ENCODE measurements at places on chromosomes 16 and 17.

- no peak for DNase-seq
Observed at GRCh38 chr17:77957235-77957856, 1.2 kb upstream of the TNRC6C start.

DNA sequence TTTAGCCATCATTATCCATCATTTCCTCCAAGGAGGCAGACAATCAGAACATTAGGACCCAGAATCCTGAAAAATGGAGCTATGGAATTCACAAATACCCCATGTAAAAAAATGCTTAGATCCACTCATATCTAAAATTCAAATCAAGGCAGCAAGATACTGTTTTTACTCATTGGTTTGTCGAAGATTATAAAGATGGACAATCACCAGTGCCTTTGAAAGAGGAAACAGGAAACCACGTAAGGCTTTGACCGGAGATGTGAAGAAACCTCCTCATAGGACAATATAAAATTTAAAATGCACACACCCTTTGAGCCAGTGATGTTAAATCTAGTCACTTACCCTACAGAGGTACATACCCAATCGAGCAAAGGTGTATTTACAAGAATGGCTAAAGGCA, 130.0 kb downstream of the XYLT1 start:
- no peak for DNase-seq

DNA sequence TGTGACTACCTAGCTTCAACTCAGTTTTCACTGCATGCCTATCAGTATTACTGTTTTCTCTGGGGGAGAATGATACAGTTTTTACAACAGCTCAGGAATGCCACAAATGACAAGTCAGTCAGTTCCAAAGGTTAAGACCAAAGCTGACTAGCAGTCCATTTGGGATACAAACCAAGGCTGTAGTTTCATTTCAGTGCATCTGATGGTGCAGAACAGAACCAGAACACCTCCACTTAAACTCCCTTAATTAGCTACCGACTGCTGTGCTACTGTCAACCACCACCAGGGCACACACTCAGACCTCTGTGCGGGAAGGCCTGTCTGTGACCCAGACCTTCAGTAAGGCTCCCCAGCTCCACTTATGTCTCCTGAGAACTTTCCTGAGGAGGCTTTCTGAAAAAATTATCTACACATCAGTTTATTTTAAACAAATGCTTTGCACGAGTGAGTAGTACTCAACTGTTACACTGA, 20.4 kb downstream of the NFE2L1 start:
- no peak for DNase-seq

- no peak for DNase-seq
Observed at GRCh38 chr16:87442581-87442966, 50.2 kb downstream of the ZCCHC14 start.

DNA sequence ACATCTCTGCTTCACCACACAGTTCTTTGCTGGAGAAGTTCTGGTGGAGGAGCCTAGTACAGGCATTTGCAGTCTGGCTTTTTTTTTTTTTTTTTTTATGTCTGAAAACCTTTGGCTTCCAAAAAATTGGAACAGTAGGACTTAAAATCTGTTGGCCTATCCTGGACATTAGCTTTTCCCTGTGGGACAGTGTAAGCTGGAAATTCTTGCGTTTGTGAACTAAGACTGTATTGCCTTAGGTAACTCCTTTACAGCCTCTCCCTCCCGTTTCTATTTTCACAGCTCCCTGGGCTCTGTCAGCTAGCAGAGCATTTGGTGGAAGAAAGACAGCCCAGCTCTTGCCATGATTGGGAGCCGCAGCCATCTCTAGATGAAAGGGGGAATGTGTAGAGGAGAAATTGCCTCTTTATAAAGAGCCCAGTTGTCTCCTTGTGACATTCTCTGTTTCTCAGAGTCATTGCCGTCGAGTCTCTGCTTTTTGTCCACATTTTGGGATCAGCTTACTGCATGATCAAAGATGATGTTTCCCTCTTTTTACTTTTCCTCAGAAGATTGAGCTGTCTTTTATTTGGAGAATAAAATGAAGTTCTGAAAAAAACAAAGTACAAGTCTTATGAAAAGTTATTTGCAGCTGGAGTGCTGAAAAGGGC, 227.5 kb downstream of the SPECC1 start:
- no peak for DNase-seq

GRCh38 chr16:79601931-79602627, 1.5 kb upstream of the MAF start:
- peak; percentile 89 for DNase-seq

- no peak for DNase-seq
Observed at GRCh38 chr17:65515959-65516948, 45.2 kb downstream of the AXIN2 start.

- no peak for DNase-seq
Observed at GRCh38 chr17:44804302-44805089, 25.6 kb downstream of the GJC1 start.

GRCh38 chr16:75216576-75216975, 2.2 kb upstream of the CTRB1 start:
- no peak for DNase-seq

DNA sequence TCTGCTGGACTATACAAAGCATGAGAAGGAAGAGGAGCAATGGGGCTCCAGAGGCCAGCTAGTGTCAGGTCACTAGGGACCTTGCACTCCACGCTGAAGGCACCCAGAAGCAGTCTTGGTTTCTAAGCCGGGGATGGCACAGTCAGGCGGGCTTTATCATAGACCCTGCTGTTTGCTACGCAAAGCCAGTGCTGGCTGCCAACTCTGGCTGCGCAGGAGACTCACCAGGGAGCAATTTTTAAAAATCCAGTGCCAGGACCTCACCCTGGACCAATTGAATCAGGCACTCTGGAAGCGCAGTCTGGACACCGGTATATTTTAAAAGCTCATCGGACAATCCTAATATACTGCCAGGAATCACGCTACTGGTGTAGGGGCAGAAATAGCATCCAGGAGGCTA, 368.5 kb upstream of the XYLT1 start:
- DNase-seq, result no peak

GRCh38 chr16:58733248-58733670, 857 bp downstream of the GOT2 start:
- DNase-seq, result no peak

DNA sequence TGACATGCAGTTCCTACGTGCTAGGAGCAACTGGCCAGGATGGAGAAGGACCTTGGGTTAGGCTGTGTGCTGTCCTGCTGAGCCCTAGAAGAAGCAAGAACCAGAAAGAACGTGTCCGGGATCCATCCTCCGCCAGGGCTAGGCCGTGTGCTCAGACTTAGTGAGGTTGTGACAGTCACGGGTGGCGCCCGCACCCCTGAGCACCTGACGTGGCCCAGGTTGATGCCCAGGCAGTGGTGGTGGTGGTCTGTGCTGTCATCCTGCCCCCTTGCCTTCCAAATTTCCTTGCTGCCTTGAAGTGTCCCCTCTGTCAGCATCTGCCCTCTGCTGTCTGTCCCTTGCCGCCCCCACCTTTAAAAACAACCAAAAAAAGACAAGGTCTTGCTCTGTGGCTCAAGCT, 4.2 kb upstream of the GSE1 start:
- DNase-seq, result no peak

DNA sequence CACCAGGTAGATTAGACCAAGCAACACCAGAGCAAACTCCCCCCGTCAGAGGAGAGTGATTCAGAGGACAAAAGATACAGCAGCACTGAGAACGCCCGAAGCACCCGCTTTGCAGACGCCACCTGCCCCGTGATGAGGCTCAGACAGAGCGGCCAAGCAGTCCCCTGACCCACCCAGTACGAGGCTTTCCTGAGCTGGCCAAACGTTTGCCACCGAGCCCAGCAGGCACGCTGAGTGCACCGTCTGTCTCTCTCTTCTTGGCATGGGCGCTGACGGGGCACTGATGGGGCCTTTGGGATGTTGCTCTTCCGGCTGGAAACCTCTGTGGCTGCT, 19.4 kb upstream of the WDR45B start:
- DNase-seq, result no peak

GRCh38 chr16:80066805-80067580, 466.5 kb upstream of the MAF start:
- no peak for DNase-seq

DNA sequence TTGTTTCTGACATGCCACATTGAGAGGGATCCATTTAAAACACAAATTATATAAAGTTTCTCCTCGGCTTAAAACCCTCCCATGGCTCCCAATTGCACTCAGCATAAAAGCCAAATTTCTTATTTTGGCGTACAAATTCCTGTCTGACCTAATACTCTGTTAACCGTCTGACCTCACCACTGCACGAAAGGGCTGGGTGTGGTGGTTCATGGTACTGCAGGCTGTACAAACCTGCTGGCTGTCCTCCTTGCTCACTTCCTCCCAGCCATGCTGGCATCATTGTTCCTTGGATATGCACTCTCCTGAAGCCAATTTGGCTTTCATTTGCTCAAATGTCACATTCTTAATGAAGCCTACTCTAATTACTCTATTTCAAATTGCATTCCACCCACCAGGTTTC, 301.6 kb upstream of the C16orf82 start:
- DNase-seq, result no peak

DNA sequence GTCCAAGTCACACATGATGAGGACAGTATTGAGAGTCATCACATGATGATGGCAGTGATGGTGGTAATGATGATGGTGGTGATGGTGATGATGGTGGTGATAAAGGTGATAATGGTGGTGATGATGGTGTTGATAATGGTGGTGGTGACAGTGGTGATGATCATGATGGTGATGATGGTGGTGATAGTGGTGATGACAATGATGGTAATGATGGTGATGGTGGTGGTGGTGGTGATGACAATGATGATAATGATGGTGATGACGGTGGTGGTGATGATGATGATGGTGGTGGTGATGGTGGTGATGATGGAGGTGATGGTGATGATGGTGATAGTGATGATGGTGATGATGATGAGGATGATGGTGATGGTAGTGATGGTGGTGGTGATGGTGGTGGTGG, 190.2 kb upstream of the ZNF469 start:
- no peak for DNase-seq

- no peak for DNase-seq
Observed at GRCh38 chr17:42827472-42827871, 3.4 kb upstream of the BECN1 start.

DNA sequence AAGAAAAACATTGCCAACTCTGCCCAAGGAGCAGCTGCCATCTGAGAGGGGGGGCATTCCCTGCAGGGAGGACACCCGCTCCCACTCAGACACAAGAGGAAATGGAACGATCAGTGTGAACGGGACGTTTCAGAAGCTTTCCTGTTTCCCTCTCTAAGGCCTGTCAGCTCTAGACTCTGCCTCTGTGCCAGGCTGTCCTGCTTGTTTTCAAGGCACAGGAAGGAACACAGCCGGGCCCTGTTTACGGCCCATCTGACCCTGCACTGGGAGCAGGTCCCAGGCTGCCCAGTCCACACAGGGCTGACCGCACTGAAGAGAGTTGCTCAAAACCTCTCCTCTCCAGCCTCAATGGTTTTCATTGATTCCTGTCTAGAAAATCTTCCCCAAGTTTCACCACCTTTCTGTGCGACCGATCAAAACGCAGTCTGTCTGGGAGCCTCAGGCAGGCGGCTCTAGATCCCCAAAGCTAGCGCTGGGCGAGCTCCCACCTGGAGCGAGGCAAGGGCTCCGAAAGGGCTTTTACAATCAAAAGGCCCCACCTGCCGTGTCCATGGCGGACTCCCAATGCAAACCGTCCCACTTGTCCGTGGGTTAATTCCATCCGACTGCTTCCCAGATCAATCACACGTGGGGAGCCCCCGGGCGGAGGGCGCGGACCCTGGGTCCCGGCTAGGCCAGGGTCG, 1.5 kb downstream of the PIEZO1 start:
- no peak for DNase-seq

- no peak for DNase-seq
Observed at GRCh38 chr16:31360251-31360650, 5.3 kb downstream of the ITGAX start.

DNA sequence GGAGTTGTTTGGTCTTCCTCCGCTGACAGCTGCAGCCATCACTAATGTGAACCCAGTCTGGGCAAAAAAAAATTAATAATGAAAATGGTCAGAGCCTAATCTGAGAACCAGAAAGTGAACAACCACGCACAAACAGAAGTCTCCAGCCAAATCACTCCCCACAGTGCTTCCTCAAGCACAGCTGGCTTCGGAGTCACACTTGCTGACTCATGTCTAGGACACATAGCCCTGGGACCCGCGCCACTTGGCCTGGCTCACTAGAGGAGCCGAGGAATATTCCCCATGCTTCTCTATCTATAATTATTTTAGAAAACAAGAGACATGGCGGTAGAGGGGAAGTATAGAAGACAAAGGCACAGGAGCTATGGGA, 109.1 kb downstream of the ZFHX3 start:
- DNase-seq, result no peak

- DNase-seq, result no peak
Observed at GRCh38 chr17:61159221-61159814, 240.3 kb upstream of the TBX2 start.

DNA sequence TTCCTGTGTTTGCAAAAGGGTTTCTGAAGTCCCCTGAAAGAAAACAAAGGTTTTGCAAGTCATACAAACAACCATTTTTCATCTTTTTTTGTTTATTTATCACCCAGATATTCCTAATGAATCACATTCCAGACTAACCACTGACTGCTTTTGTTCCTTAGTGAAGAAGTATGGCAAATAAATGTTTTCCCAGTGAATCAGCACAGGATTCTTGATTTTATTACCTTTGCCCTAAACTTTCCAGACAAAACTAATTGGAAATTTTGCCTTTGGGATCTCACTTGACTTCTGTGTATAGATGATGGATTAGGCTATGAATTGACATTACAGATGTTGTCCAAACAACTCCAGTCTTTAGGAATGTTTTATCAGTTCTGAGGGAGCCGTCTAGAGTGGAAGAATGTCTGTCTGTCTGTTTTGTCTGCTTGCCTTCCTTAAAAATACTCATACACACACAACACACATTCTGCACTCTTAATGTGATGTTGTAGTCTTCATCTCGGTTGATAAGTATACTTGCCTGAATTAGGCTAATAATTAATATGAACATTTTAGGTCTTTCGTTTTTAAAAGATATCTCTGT, 48.9 kb downstream of the VMP1 start:
- no peak for DNase-seq

DNA sequence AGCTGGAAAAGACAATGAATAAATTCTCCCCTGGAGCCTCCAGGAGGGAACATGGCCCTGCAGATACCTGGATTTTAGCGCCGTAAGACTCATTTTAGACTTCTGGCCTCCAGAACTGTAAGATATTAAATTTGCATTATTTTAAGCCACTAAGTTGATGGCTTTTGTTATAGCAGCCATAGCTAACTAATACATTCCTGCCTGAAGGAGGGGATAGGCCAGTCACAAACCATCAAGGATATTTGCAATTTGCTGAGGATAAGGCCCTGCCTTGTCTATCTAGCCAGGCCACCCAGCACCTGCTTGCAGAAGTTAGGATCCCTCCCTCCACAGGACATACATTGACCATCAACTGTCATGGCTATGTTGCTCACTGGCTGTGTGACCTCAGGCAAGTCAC, 4.9 kb upstream of the KCNG4 start:
- DNase-seq, result no peak

All from CD4-positive, alpha-beta T cell treated with Interleukin-15 for 4 hours (primary cell).